ENCODE measurements at places on chromosomes 11 and 22. TPM values are rescaled to one million over a fixed set of nuclear protein-coding genes. Genes with fewer than 3 reads are reported as not detected.
A peak's percentile ranks its signal among the peaks of the same experiment; 100 is the strongest.

Gene OR5AS1
- not detected for total RNA-seq

Gene CXCR5
- 0.10 TPM for total RNA-seq

Gene PKDREJ
- 0.05 TPM for total RNA-seq

Gene CNTN5
- total RNA-seq: not detected

Gene SERPING1
- 329 TPM for total RNA-seq

Gene MIOX
- total RNA-seq: not detected

Gene DRICH1
- 0.99 TPM for total RNA-seq

Gene VPREB3
- not detected for total RNA-seq

Gene IGLL1
- not detected for total RNA-seq

DNA sequence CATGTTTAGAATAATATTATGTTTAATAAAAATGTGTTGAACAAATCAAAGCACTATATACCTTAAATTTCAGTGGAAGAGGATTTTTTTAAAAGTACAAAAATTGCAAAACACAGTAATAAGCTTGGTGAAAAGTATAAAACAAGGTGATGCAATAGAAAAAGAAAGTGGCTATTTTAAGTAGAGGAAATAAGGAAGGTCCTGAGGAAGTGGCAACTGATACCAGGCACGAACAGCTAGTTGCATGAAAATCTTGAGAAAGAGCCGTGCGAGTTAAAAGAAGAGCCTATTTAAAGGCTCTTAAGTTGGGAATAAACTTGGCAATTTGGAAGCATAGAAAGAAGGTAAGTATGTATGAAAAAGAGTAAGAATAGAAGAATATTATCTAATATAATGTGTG lies 1679.3 kb downstream of the LRRC4C start:
- no peak for DNase-seq
- no peaks in the 10 kb centered on the region for H3K4me1 ChIP-seq
- H3K36me3 ChIP-seq: no peaks in the 10 kb centered on the region

GRCh38 chr11:8709002-8709672 lies 26.5 kb downstream of the RPL27A start:
- no peak overlapping the region for H3K27ac ChIP-seq
- peak; percentile 77 for DNase-seq
- H3K4me1 ChIP-seq: no peaks in the 10 kb centered on the region

DNA sequence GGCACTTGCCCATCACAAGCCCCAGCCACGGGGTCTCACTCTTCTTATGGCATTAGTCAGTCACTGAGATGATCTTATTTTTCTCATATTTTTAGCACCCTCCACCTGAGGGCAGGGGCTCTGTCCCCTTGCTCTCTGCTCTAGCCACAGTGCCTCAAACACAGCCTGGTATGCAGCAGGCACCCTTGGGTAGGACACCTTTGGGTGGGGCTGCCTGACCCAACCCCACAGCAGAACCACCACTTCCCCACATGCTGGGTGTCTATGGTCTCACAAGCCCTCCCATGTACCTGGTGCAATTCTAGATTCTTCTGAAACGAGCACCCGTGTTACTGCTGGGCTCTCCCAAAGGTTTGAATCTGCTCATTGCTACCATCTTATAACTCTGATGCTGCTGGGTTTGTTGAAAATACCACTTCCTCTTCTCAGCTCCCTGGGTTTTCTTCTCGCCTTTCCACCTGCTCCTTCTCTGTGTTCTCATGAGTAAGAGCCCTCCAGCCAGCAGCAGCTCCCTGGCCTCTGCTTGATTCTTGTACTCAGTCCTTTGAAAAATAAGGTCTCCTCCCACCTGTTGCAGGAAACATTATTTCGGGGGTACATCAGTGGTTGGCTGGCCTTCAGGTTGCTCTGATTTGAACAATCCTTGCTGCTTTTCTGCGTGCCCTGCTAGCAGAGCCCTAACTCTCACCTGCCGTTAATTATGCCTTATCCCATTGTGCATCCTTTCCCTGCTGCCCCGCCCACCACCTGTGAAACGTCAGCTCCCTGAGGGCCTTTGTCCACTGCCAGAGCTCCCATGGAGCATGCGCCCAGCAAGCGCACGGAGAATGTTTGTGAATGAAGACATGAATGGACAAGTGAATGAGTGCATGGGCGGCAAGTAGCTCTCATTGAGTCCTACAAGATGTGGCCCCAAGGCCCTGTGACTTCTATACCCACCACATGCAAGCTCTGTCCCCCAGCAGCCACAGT lies 1181.6 kb downstream of the TBC1D22A start:
- no peaks in the 10 kb centered on the region for H3K27me3 ChIP-seq
- no peak overlapping the region for H3K4me3 ChIP-seq
- H3K36me3 ChIP-seq: no peaks in the 10 kb centered on the region
- DNase-seq: no peak

GRCh38 chr11:132999516-132999915 lies 532.8 kb downstream of the OPCML start:
- no peaks in the 10 kb centered on the region for H3K4me1 ChIP-seq
- H3K4me3 ChIP-seq: no peak overlapping the region
- peaks cover 3% of the 10 kb centered on the region for H3K27me3 ChIP-seq
- no peaks in the 10 kb centered on the region for H3K36me3 ChIP-seq
- no peak overlapping the region for H3K27ac ChIP-seq
- DNase-seq: no peak

- no peaks in the 10 kb centered on the region for H3K27me3 ChIP-seq
- peaks cover 52% of the 10 kb centered on the region for H3K4me1 ChIP-seq
- DNase-seq: no peak
- no peaks in the 10 kb centered on the region for H3K36me3 ChIP-seq
- H3K27ac ChIP-seq: peak overlapping the region; percentile 99
- peak overlapping the region; percentile 71 for H3K4me3 ChIP-seq
Observed at GRCh38 chr11:64778223-64778472, 194 bp downstream of the SF1 start.

DNA sequence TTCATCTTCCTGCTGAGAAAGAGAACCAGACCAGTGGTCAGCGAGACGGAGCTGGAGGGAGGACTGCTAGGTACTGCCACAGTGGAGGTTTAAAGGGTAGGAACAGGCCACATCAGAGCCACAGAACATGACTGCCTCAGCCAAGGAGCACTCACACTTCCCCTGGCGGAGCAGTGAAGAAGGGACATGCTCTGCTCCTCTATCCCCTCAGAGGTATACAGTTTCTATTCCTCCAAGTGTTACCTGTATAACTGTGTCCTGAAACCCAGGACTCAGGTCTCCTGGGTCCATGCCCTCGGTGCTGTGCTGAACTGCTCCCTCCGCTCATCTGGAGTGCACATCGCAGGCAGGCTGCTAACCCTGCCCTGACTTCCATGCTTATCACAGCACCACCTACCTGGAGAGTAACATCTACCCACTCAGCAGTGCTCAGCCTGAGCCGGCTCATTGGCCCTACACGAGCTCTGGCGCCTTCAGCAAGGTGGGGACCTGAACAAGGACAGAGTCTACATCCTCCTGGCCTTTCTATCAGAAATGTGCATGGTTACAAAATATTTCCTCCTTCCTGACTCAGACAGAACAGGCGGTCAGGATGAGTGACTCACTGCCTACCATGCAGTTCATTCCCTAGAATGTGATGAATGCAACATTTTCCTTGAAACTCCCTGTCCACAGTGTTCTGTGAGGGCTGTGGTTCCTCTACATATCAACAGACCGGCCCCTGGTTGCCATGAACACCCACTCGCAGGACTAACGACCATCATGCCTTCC lies 52.9 kb downstream of the C11orf58 start:
- H3K27ac ChIP-seq: peak overlapping the region; percentile 86
- DNase-seq: peak; percentile 24
- H3K4me1 ChIP-seq: peaks cover 67% of the 10 kb centered on the region
- H3K4me3 ChIP-seq: no peak overlapping the region
- no peaks in the 10 kb centered on the region for H3K27me3 ChIP-seq

GRCh38 chr11:26134481-26135355 lies 197.2 kb upstream of the ANO3 start:
- H3K27me3 ChIP-seq: no peaks in the 10 kb centered on the region
- no peaks in the 10 kb centered on the region for H3K36me3 ChIP-seq
- H3K4me1 ChIP-seq: no peaks in the 10 kb centered on the region
- DNase-seq: no peak
- no peak overlapping the region for H3K27ac ChIP-seq
- no peak overlapping the region for H3K4me3 ChIP-seq

DNA sequence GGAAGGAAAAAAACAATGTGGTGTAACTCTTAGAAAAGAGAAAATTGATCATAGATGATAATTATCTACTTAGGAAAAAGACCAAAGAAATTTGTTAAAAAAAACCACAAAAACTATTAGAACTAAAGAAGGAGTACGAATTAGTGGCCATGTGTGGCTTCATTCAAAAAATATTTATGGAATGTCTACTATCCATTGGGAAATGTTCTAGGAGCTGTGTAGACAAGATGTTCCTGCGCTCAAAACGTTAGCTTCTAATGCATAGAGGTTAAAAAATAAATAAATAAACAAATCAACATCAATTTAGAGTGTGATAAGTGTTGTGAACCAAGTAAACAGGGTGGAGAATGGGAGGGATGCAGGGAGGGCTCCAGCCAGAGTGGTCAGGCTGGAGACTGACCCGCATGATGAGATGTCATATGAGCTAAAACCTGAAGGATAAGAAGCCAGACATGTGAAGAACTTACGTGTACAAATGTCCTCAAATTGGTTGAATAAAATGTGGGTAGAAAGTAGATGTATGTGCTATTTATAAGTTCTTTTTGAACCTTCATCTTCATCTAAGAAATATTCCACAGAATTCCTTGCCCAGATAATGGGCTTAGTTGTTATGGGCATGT lies 4.3 kb upstream of the EXPH5 start:
- H3K4me1 ChIP-seq: peaks cover 7% of the 10 kb centered on the region
- no peak for DNase-seq
- H3K27ac ChIP-seq: no peak overlapping the region
- H3K4me3 ChIP-seq: no peak overlapping the region

GRCh38 chr11:27718863-27719545 lies 18.7 kb upstream of the BDNF start:
- peak overlapping the region; percentile 9 for H3K4me3 ChIP-seq
- peaks cover 96% of the 10 kb centered on the region for H3K27me3 ChIP-seq
- H3K36me3 ChIP-seq: no peaks in the 10 kb centered on the region
- no peaks in the 10 kb centered on the region for H3K4me1 ChIP-seq
- H3K27ac ChIP-seq: no peak overlapping the region
- DNase-seq: no peak

DNA sequence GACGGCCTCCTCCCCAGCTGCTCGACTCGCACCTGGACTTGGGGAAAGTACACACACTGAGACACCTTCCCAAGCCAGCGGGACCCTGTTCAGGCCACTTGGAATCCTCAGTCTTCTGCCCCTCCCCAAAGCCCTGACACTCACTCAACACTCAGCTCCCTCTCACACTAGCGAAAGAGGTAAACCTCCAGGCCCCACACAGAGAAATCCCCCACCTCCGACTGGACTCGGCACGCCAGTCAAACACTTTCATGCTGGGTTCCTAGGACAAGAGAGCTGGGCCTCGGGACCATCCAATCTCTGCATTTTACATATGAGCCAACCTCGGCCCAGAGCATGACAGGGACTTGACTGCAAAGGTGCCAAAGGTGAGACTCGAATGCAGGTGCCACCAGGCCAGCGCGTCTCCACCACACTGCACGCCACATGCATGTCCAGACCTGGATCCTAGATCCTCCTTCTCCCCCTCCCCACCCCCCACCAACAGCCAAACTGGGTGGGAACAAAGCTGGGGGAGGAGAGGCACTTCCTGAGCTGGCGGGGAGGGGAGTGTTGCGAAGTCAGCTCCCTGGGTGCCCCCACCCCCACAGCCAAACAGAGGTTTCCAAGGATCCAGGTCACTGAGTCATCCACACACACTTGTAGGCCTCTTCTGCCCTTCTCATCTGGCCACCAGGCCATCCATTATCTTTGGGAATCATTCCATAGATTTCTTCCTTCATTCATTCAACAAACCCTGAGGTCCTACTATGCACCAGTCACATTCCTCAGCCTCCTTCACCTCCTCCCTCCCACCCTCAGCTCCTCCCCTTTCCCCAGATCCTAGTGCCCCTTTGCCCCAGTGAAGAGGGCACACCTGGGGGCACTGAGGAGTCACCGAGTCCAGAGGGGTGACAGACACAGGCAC lies 10.7 kb upstream of the CD5 start:
- no peaks in the 10 kb centered on the region for H3K4me1 ChIP-seq
- no peaks in the 10 kb centered on the region for H3K27me3 ChIP-seq
- no peak for DNase-seq
- H3K4me3 ChIP-seq: no peak overlapping the region
- no peaks in the 10 kb centered on the region for H3K36me3 ChIP-seq

GRCh38 chr22:19674129-19674928 lies 40.0 kb upstream of the SEPTIN5 start:
- peaks cover 8% of the 10 kb centered on the region for H3K27me3 ChIP-seq
- no peak overlapping the region for H3K27ac ChIP-seq
- H3K4me3 ChIP-seq: no peak overlapping the region
- no peak for DNase-seq

DNA sequence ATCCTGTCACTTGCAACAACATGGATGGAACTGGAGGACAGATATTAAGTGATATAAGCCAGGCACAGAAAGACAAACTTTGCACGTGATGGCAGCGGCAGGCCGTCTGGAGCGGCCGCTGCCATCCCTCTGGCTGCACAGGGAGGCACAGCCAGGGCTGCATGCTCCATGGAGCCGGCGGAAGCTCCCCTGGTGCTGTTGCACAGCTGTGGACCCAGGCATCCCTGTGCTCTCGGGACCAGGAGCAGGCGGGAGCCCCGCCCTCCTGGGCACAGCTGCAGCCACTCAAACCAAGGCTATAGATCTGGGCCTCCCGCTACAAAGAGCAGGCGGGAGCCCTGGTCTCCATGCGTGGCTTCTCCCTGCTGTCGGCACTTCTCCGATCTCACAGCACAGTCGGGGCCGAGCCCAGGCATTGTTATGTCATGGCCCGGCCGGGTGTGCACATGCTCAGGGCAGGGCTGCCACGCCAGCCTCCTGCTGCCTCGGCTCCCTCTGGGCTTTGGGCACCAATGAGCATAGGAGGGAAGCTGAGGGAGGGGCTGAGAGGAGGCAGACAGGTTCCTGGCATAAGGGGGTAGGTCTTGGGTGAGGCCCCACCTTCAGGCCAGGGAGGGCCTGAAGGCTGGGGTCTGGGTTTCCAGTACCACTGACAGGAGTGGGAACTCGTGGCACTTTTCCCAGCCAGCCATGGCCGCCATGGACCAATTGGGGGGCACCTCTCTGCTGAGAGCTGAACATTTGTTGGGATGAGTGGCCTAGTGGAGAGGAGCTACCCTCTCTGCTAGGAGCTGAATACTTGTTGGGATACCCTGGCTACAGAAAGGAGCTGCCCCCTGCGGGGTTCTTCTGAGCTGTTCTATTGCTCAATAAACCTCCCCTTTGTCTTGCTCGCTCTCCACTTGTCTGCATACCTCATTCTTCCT lies 16.7 kb downstream of the RRP8 start:
- H3K27ac ChIP-seq: no peak overlapping the region
- H3K4me3 ChIP-seq: no peak overlapping the region
- H3K27me3 ChIP-seq: no peaks in the 10 kb centered on the region
- no peaks in the 10 kb centered on the region for H3K4me1 ChIP-seq
- peaks cover 20% of the 10 kb centered on the region for H3K36me3 ChIP-seq

DNA sequence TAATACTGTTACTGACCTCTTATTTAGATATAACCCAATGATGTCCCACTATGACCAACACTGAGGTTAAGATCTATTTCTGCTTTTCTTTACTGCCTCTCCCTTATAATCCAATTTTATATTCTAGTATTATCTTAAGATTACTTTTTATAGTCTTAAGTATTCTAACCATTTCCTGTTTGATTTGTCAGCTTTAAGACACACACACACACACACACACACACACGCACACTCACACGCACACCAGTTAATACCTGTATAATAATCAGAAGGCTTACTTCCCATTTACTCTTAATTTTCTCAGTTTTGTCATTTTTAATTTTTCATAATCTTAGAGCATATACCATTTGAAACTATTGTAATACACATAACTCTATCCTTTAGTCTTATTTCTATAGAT lies 226.0 kb upstream of the C11orf87 start:
- DNase-seq: no peak
- H3K27ac ChIP-seq: no peak overlapping the region
- no peaks in the 10 kb centered on the region for H3K4me1 ChIP-seq
- H3K36me3 ChIP-seq: no peaks in the 10 kb centered on the region

Data from left lung (tissue), 14 donors.